ENCODE measurements at places on chromosomes 11 and 22. TPM values are rescaled to one million over a fixed set of nuclear protein-coding genes. Genes with fewer than 3 reads are reported as not detected.
A peak's percentile ranks its signal among the peaks of the same experiment; 100 is the strongest.

OR51B5 gene
- total RNA-seq: not detected

PARVG gene
- total RNA-seq: 224 TPM

- DNase-seq: no peak
Observed at GRCh38 chr22:19766511-19767426, 6.2 kb downstream of the TBX1 start.

KRTAP5-1 gene
- not detected for total RNA-seq

JAM3 gene
- total RNA-seq: 8.5 TPM

HBG2 gene
- total RNA-seq: not detected

DNA sequence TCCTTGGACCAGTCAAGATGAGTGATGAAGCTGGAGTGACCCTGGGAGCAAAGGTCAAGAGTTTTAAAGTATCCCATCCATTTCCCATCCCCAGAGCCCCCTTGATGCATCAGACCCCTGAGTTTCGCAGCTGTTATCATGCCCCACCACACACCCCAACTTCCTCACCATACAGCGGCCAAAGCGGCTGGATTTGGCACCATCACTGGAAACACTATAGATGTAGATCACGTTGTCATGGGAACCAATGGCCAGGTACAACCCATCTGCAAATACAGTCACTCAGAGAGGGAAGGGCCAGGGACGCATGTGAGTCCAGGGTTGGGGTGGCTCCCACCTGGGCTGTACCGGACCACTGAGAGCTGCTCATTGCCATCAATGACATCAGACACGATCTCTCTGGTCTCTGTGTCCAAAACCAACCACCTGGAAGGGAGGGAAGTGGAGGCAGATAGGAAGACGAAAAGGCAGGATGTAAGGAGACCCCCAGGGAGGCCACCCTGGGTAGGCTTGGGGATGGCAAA, 2.2 kb upstream of the MTA2 start:
- DNase-seq: no peak

APOA5 gene
- total RNA-seq: not detected

WNT7B gene
- total RNA-seq: not detected

GRCh38 chr11:74739546-74740270, 8.5 kb upstream of the CHRDL2 start:
- DNase-seq: peak; percentile 44

DNA sequence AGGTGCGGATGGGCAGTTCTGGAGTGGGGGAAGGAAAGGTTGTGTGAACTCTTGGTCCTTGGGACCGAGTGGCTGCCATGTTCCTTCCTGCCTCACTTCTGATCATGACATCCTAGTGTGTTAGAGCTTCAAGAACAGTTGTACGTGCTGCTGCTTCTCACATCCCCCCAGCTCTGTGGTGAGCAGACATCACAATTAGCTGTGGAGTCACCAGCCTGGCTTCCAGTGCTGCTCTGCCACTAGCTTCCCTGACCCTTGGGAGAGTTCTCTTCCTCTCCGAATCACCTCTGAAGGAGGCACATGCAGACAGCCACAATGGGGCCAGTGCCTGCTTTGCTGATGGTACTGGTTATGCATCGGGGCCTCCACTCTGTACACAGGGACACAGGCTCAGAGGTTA, 6.2 kb upstream of the RAB1B start:
- DNase-seq: no peak

DNA sequence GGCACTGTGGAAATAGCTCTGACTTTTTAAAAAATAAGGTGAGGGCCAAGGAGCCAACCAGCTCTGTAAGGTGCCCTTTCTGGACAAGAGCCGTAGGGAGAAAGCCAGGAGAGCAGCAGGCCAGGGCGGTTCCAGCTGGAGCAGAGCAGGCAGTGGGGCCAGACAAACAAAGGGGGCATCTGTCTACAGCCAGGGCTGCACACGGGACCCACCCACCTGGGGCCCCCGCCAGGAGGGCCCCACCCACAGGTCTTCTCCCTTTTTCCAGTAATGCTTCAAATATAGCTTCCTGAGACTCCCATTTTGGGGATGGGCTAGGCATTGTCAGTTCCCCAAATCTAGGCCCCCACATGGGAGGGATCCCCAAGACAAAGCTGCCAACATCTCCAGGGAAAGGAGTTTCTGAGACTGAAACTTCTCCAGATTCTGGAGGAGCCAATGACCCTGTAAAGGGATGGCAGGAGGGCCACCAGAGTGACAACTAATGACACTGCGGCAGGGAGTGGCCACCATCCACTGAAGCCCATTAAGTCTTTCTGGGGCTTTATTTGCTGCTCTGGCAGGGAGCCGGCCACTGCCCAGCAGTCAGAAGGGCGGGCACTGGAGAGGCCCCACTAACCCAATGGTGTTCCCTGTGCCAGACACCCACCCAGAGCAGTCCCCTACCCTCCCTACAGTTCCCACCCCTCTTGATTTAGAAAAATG, 1.9 kb downstream of the ZFTA start:
- no peak for DNase-seq

DNA sequence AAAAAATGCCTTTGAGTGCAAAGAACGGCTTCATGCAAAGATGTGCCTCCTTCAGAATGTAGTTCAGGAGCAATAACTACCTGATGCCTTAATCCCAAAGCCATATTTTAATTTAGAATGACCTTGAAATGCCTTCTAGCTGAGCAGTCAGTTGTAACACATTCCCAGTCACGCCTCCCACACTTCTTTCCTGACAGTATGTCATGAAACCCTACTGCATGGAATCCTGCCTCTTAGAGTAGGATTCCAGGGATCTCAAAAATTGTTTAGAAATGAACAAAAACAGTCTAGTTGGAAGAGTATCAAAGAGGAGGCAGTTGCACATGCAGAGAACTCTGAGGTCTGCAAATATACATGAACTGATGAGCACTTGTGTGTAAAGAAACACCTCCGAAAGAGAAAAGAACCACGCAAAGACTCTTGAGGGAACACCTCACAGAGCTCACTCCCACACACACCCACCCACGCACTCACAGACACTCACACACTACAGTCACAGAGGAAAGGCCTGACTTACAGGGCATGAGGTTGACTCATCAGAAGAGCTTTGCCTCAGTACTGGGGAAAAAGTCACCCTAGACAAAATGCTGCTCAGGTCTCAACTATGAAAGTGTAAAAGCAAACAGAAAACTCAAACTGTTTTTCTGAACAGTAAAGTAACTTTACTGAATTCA, 77.4 kb downstream of the GGTLC2 start:
- DNase-seq: no peak

GRCh38 chr11:93525601-93526345, 17.4 kb downstream of the SMCO4 start:
- DNase-seq: no peak

DNA sequence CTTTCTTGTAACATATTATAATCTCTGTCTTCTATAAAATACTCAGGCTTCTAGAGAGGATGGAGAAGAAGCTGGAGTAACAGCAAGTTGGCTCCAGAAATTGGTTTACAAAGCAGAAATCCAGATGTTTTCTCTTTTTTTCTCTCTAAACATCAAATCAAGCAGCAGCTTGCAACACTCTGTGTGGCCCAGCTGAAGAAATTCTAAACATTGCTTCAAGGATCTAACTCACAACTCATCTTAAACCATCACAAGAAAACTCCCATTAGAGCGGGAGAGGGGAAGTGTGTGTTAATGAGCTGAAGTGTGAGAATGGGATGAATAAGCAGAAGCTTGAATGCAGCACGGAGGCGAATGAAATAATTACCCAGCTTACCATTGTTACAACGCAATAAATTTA, 146.5 kb downstream of the OPCML start:
- DNase-seq: no peak

CRYBB3 gene
- total RNA-seq: not detected

Measured in naive thymus-derived CD8-positive, alpha-beta T cell (primary cell).